ENCODE measurements at places on chromosomes 5 and 9.

- DNase-seq: no peak
These were observed 63.7 kb upstream of the STXBP1 start for GRCh38 chr9:127548352-127548881.

DNA sequence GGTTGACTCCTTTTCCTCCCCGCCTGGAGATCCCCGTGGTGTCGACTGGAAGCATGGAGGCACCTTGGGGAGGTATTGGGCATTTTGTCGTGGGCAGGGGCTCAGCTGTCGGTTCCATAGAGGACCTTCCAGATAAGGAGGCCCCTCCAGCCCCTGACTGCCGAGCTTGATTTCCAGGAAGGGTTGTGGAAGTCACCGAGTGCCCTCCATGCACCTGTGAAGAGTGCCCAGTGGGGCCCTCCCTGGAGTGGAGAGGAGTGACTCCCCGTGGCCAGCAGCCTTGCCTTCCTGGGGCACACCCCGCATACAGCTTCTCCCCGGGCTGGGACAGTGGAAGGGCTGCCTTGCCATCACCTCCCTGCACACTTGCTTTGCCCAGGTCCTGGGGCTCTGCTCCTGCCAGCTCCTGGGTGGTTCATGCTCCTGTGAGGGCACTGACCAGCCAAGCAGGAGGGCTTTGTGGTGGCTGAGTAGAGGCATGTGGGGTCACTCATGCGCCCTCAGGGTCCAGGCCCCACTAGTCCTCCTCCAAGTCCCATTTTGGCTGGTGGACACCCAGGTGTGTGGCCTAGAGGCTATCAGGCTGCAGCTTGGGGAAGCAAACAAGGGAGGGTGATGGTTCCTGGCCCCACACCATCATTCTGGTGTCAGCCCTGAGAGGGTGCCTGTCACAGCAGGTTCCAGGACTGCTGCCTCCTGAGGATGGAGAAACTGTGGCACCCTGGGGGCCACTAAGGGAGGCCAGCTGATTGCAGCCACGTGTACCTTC, 133.0 kb downstream of the WNK2 start:
- no peak for DNase-seq

GRCh38 chr5:73205305-73205704, 32.3 kb downstream of the TMEM174 start:
- peak; percentile 56 for DNase-seq

DNA sequence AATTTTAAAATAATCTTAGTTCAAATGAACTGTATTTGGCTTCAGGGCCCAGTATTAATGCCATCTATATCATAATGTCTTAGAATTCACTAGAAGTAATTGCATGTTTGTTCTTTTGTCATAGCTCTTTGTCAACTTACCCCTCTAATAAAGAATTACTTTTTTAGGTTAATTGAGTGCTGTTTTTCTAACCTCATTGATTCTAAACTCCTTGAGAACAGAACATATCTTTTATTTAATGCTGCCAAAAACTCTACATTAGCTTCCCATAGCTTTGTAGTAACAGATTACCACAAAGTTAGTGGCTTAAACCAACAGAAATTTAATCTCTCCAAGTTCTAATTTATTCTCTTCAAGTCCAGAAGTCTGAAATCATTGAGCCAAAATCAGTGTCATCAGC, 242.4 kb downstream of the LURAP1L start:
- DNase-seq: no peak

- DNase-seq: no peak
These were observed 39.6 kb downstream of the TRPM6 start for GRCh38 chr9:74848153-74848525.

DNA sequence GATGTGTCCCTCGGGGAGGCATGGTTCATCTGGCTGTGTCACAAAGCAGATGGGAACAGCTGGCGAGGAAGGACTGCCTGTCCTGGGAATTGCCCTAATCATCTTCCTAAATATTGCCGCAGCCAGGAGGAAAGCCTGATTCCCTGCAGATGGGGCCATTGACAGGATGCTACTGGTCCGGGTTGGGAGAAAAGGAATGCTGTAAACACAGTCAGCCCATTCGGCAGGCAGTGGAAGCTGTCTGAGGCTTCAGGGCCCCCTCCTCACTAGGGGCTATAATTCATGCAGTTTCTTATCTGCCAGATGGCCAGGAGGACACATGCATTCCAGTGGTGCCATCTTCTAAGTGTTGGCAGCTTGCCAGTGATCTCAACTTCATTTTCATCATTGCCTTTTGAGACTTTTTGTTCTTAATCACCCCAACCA, 110.3 kb downstream of the KCNIP1 start:
- no peak for DNase-seq

DNA sequence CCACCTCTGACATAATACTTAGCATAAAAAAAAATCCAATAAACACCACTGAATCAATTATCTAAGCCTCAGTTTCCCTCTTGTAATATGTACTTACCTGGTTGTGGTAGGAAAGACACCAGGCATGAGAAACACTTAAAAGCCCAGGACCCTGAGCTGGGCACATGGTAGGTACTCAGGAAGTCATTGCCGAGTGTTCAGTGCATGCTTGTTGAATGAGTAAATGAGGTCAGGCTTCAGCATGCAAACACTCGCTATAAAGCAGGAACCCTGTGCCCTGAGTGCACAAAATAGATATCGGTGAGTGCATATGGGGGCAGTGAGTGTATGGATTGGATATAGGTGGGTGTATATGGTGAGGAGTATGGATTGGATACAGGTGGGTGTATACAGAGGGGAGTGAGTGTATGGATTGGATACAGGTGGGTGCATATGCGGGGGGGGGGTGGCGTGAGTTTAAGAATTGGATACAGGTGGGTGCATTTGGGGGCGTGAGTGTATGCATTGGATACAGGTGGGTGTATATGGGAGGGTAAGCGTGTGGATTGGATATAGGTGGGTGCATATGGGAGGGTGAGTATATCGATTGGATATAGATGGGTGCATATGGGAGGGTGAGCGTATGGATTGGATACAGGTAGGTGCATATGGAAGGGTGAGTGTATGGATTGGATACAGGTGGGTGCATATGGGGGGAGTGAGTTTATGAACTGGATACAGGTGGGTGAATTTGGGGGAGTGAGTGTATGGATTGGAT, 194.3 kb upstream of the MSX2 start:
- DNase-seq: no peak

DNA sequence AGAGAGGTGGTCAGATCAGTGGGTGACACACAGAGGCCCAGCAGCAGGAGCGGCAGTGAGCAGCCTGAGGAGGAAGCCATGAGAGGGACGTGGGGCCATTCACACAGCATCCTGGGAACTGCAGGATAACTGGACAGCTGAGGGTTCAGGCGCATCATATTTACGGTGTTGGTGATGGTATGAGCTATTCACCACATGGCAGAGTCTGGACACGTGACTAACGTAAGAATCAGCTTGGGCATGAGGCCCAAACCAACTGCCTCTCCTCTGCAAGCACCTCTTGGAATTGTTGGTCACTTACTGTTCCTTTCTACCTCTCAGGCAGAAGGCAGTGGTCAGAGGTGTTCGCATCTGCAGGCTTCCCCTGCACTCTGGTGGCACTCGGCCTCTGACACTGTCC, 141.1 kb downstream of the ENTREP1 start:
- no peak for DNase-seq

DNA sequence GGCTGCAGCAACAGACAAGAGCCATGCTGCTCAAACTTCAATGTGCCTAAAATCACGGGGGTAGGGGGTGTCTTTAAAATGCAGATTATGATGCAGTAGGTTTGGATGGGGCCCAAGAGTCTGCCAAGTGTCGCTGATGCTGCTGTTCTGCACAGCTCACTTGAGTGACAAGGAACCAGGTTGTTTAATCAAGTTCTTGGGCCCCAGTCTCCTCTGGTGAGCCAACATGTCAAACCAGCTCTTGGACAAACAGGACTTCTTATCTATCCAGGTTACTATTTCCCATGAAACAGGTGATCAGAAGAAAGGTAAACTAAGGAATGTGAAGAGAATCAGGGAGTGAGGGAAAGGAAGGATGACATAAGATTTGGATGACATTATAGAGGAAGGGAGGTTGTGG, 78.0 kb downstream of the APBA1 start:
- DNase-seq: no peak

GRCh38 chr9:109639674-109640579, 140.1 kb upstream of the PALM2AKAP2 start:
- peak; percentile 21 for DNase-seq

Measured in NCI-H2081 (cell line).